T1000 (cell line): ENCODE measurements at places on chromosomes 6 and 20.
A peak's percentile ranks its signal among the peaks of the same experiment; 100 is the strongest.

GRCh38 chr20:38855356-38855755, 49.9 kb downstream of the PPP1R16B start:
- DNase-seq: no peak

DNA sequence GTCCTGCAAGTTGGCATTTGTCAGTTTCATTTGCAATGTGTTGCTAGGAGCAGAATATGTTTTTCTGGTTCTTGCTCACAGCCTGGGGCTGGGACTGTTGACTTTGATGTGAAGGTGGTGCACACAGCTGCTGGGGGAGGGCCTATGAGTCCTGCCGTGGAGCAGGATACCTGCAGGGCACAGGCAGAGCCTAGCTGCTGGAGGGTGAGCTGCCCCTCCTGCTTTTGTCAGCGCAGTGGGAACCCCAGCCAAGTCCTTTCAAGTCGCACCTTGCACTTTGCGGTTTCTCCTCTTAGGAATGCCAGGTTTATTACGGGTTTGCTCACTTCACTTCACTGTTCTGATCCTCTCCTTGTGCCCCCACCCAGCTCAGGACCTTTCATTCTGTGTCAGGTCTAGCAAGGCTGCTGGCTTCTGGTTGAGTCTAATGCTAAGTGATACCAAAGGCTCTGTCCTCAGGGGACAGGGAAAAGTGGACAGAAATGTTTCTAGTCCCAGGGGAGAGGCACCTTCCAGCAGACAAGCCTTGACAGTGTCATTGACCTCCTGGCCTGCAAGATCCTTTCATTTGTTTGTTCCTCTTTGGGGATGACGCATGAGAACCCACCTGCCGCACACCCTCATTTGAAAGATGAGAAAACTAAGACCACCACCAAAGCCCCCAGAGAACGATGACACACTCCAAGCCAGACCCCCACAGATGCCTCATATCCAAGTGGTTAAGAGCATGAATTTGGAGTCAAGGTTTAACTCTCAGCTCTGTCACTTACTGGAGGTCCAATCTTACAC, 2.7 kb upstream of the SPO11 start:
- DNase-seq: no peak

DNA sequence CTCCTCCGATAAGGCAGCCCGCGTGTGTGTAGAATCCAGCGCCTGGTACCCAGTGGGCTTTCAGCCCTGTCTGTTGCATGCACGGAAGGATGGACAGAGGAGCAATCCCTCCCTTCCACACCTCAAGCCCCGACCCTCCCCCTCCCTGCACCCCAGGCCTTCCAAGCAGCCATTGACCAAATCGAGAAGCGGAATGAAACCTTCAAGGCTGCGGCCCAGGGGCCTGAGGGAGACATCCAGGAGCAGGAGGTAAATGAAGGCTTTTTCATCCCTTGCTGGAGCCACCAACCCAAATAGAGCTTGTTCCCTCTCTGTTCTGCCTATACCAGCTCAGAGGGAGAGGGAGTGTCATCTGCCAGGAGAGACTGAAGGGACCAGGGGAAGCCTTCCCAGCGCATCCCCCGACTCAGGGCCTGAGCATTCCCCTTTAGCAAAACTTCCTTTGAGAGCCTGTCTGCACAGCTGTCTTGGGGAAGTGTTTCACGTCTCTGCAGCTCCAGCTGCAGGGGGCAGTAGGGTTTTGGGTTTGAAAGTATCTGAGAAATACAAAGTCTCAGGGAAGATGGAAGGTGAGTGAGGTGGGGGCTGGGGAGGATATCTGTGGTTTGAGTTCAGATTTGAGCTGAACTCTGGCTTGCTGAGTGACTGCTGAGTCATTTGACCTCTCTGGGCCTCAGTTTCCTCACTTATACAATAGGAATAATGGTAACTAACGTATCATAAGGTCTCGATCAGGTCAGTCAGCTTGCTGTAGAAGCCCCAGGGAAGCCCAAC, 16.1 kb downstream of the FGD2 start:
- peak; percentile 38 for DNase-seq

- DNase-seq: no peak
Observed at GRCh38 chr6:97645757-97646156, 362.7 kb upstream of the MMS22L start.

DNA sequence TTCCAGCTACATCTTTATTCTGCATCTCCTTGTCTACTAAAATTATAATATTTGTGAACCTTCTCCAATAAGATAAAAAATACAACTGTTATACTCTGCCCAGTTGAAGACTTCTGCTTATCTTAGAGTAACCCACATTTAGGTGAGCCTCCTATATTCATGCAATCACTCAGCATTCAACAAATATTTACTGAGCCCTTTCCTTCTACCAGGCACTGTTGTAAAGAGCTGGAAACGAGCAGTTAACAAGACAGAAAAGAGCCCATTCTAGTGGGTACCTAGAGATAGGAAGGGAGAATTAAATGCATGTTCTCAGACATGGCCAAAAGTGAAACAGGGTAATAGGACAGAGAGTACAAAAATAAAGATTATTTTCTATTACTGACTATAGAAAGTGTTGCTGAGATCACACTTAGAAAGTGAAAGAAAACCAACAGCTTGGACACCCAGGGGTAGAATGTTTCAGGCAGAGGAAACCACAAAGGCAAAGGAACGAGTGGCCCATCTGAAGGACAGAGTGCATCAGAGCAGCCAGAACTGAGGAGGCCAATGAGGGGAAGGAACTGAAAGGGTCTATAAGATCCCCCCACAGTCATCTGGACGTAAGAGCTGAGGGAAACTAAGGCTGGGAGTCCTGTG, 50.8 kb upstream of the SMLR1 start:
- DNase-seq: no peak

DNA sequence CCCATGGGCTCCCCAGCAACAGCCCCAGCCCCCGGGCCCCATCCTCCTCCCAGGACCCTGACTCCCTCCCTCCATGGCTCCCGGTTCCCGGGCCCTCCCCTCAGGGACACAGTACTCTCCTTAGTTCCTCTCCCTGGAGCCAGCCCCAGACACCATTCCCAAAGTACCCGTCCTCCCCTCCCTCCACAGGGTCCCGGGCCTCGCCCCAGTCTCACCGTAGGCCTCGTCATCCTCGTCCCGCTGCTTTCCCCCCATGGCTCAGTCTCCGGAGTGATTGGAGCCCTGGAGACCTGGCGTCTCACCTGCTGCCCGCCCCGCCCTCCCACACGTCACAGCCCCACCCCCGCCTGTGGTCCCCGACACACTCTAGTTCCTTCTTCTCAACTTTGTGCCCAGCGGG, at the start of gene SLC44A4:
Gene SLC44A4, minus strand, starts transcription at position 272 of the 400 bp plus-strand sequence. Its CDS starts 17 bp downstream, at position 255.
- no peak for DNase-seq

DNA sequence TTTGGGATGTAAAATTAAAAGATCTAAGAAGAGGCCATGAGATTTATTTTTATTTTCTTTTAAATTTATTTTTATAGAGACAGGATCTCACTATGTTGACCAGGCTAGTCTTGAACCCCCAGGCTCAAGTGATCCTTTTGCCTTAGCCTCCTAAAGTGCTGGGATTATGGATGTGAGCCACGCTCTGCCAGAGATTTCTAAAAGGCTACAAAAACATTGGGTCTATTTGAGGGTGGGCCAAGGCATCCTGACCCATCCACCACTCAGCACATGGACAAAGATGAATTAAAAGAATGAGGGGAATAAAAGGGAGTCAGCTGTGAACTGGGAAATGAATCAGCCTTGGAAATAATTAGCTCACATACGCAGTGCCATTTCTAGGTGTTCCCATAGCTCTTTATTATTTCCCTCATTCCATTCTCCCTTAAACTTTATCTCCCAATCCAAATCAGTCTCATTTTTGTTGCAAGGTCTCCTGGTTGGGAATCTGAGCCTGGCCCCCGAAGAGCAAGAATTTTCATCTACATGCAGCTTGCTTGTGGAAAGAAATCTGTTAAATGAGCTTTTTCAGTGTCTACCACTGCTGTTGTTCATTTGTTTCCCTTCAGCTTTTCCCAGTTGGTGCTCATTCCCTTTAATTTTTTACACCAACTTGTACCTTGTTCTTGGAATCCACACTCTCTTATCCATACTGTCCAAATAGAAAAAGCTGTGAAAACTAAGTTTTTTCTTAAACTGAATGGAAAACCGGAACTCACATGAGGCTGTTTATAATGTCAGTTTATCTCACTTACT, 66.9 kb downstream of the MKKS start:
- DNase-seq: no peak

- DNase-seq: no peak
Observed at GRCh38 chr6:127900935-127901334, at the start of gene THEMIS. Gene THEMIS (minus strand): TSS chr6:127901058. CDS start chr6:127900932, 126 bp downstream.

DNA sequence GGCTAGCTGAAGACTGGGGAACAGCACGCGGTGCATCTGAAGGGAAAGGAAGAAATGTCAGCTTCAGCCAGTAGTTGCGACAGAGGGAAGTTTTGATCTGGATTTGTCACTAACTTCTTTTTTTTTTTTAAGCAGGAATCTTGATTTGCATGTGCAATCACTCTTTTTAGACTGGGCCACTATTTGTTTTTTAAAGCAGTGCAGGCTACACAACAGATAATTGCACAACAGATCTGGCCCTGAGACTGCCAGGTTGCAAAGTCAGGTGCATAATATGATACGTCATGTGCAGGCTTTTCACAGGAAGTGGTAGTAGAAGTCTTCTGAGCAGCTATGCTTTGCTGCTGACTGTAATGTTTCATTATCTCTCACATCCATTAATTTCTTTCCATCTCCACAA, 13.5 kb downstream of the PFDN4 start:
- DNase-seq: no peak

DNA sequence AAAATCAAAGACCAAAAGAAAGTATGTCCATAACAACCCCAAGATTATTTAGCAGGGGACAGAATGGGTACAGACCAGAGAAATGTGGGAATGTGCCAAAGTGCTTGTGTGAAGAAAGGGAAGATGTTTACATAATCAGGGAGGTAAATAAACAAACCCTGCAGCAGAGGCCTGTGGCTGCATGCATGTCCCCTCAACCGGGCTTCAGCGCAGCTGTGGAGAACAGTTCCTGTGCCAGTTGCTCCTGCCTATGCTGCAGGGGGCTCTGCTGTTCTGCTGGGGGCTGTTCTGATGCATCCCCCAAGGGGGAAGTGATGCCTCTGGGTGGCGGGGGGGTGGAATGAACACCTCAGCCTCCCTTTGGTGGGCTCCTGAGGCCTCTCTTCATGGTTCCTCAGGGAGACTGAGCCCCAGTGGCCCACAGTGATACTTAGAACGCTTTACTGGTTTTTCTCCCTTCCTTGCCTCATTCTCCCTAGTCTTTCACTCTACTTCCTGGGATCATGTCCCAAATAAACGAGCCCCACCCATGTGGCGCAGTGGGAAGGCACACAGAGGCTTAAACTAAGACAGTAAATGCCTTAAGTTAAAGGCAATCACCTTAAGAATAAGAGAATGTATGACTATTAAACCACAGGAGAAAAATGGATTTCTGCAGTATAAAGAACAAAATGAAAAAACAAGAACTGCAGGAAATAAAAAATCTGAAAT, 23.0 kb downstream of the RAB23 start:
- DNase-seq: no peak

DNA sequence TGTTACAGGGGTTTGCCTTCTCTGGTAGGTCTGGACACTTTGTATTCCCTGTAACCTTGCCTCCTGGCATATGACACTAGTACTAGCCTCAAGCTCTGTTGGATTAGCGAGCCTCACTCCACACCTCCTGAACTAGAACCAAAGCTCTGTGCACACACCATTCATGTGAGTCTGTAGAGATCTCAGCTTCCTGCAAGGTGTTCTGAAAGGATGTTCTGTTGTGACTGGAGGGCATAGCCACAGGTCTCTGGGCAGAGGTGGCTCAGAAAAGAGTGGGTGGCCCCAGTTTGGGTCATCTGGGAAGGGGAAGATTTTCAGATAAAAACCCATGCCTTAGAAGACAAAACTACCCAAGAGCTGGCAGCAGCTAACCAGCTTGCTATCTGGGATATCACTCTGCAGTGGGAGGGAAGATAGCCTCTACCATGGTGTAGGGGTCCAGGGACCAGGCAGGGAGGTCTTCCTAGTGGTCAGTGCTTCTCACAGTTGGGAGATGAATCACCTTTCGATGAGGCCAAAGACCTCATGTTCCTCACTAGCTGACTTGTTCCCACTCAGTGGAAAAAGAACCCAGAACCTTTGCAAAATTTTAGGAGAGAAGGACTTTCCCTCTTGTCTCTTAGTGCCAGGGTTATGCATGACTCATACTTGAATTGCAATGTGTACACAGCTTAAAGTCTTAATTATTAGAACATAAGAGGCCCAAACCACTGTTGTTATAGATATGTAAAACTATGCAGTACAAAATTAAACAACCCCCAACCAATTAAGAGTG, 41.4 kb downstream of the HLA-F start:
- DNase-seq: no peak

DNA sequence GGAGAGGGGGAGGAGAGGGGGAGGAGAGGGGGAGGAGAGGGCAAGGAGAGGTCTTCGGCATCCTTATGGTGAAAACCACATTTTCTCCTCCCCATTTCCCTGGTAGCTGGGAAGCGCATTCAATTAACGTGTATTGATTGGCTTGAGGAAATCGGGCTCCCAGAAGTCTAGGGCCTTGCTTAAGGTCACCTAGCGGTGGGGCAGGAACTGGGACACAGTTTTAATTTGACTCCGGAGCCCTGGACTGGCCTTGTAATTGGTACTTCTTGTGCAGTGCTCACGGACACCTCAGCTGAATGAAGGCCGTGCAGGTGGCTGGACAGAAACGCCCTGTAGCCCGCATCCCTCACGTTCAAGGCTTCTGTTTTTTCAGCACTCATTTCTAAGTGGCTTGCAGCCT, 42.8 kb downstream of the CTCFL start:
- no peak for DNase-seq

DNA sequence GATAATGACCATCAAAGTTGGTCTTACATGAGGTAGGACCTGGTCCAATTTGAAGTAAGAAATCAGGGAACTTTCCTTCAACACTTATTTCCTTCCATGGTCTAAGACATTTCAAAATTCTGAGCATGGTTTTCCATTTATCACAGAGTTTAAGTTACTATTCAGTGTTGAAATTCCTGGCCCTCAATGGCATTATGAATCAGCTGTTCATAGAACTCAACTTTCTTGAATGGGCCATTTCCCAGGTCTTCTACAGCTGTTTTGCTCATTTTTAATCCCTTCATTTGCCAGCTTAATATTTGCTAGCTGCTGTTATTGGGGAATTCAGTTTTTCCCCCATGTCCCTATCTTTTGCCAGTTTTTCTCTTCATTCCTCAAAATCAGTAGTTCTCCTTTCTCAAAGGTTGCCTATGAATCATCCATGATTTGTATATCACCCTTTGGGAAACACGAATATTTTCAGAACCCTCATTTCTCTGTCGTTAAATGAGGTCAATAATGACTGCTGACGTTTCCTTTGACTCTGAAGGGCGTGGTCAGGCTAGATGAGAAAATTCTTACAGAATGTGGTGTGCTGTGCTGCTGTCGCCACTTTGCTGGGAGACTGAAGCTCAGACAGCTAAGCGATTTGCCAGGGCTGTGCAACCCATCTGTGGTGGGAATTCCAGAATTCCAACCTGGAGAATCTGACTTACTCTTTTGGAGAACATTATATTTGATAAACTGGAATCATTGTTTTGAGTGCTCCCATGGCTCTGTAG, 216.5 kb upstream of the FLRT3 start:
- DNase-seq: no peak

- no peak for DNase-seq
Observed at GRCh38 chr20:36663031-36663430, 17.0 kb upstream of the SLA2 start.

GRCh38 chr6:85436411-85436810, 13.5 kb upstream of the NT5E start:
- DNase-seq: no peak

- no peak for DNase-seq
Observed at GRCh38 chr20:1895674-1896483, 672 bp downstream of the SIRPA start.

- no peak for DNase-seq
Observed at GRCh38 chr6:2125158-2125557, 120.2 kb downstream of the GMDS start.

- DNase-seq: no peak
Observed at GRCh38 chr6:1362643-1363042, 26.7 kb upstream of the FOXF2 start.

GRCh38 chr6:140988780-140989179, 1143.9 kb upstream of the GJE1 start:
- no peak for DNase-seq
